ENCODE measurements at places on chromosomes 6 and 20. TPM values are rescaled to one million over a fixed set of nuclear protein-coding genes. Genes with fewer than 3 reads are reported as not detected.

GRCh38 chr6:7413151-7413823 is 23.7 kb downstream of the RIOK1 start:
- DNase-seq = no peak
- no peaks in the 10 kb centered on the region for H3K4me1 ChIP-seq
- H3K4me3 ChIP-seq = no peak overlapping the region
- no peaks in the 10 kb centered on the region for H3K27me3 ChIP-seq
- H3K36me3 ChIP-seq = peaks cover 47% of the 10 kb centered on the region

ACSS1 gene
- 12.7 TPM for total RNA-seq

- H3K27me3 ChIP-seq = peaks cover 4% of the 10 kb centered on the region
- H3K4me1 ChIP-seq = no peaks in the 10 kb centered on the region
- no peak overlapping the region for H3K27ac ChIP-seq
- H3K36me3 ChIP-seq = no peaks in the 10 kb centered on the region
- H3K4me3 ChIP-seq = no peak overlapping the region
Measured at GRCh38 chr6:131745476-131745875, 34.7 kb upstream of the CTAGE9 start.

HRH3 gene
- not detected for total RNA-seq

SLC13A3 gene
- total RNA-seq = 0.24 TPM

DNA sequence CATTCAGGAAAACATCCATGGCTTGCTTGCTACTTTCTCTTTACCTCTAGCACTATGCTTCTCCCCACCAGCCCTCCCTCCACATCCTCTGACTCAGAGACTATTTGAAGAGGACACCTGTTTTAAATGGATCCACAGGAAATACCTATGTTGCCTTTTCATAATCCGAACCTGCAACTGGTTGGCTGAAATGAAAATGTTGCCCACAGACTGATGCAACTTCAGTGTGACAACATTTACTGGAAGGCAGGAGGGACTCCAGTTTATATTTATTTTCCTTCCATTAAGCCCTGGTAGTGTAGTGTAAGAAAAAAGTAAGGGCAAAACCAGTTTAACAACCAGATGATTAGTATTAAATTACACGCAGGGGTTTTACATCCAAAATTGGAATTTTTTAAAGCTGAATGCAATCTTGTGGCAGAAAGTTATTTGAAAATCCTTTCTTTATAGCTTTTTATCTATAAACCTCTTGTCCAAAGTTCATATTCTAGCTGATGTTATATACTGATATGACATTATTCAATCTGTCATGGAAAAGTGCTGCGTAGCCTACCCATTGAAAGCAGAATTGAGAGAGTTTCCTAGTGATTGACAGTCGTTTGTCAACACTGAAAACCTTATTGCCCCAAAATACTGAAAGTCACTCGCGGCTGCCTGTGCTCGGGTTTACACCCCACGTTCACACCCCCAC is 881 bp upstream of the AIG1 start:
- H3K4me3 ChIP-seq = peak overlapping the region; percentile 90
- no peaks in the 10 kb centered on the region for H3K27me3 ChIP-seq
- H3K36me3 ChIP-seq = no peaks in the 10 kb centered on the region
- H3K4me1 ChIP-seq = peaks cover 28% of the 10 kb centered on the region

ZNF391 gene
- total RNA-seq = 0.44 TPM

GRCh38 chr6:4352322-4352669 is 216.9 kb upstream of the ECI2 start:
- H3K27me3 ChIP-seq = no peaks in the 10 kb centered on the region
- no peak overlapping the region for H3K4me3 ChIP-seq
- DNase-seq = no peak

TTBK1 gene
- total RNA-seq = 1.7 TPM

GRCh38 chr6:20444786-20445271 is 43.1 kb downstream of the E2F3 start:
- DNase-seq = no peak
- peaks cover 22% of the 10 kb centered on the region for H3K36me3 ChIP-seq
- peak overlapping the region; percentile 72 for H3K27ac ChIP-seq
- H3K27me3 ChIP-seq = no peaks in the 10 kb centered on the region

LY6G6D gene
- total RNA-seq = not detected

DNA sequence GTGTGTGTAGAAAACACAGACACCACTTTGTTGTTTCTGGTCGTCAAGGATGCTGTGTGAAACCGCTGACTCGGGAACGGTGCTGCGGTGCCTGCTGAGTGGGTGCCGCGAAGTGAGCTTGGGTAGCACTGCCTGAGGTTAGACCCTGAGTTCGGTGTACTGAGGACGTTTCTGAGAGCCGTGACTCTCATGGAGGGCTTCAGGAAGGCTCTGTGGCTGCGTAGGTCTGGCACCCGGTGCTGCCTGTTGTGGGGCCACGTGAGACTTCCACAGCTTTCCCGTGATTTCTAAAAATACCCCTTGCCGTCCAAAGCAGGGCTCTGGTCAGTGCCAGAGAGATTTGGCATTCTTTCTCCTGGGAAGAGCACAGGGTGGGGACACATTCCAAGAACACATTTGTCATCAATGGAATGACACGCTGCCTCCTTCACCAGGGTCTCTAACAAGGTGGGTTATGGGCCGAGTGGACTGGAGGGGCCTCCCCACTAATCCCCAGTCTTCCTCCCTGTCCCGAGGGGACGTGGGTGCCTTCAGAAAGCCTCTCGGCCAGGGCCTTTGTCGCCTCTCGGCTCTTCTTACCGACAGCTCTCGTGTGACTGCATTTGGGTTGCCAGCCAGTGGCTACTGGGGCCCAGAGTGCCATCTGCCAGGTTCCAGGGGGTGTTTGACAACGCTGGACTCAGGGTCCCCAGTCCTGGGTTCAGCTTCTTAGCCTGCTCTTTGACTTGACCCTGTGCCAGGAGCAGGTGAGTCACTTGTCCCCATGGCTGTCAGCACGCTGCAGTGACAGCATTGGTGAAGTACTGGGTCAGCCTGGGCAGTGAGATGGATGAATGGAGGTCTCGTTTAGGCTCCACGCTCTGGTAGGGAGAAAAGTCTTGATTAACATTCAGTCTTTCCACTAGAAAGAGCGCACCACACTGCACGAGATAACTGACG is 62.2 kb downstream of the SYNJ2 start:
- H3K4me1 ChIP-seq = peaks cover 64% of the 10 kb centered on the region
- H3K27me3 ChIP-seq = no peaks in the 10 kb centered on the region
- H3K27ac ChIP-seq = no peak overlapping the region

DNA sequence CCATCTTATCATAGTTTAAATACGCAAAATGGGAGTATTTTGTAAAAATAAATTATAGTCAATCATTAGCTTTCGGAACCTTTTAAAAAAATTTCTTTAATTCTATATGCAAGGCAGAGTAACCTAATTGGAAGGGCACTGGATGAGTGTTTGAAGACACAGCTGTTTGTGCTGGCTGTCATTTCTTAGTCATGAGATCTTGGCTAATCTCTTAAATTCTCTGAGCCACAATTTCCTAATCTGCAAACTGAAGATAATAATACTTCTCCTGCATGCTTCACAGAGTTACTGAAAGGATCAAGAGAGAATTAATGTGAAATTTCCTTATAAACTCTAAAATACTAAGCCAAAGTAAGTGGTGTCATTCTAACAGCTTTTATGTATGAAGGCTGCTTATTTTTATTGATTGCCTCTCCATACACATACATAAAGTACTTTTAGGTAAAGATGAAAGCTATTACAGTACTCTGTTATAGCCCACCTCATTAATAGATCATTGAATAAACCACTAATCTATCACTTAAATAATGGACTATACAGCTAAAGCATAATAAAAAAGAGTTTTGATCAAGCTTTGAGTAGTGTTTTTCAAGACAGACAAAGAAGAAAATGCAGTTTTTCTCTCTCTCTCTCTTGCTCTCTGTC is 383.7 kb upstream of the IRAK1BP1 start:
- no peak for DNase-seq
- no peak overlapping the region for H3K4me3 ChIP-seq
- H3K4me1 ChIP-seq = no peaks in the 10 kb centered on the region

GRCh38 chr6:39945626-39946025 is 11.4 kb upstream of the MOCS1 start:
- H3K27ac ChIP-seq = no peak overlapping the region
- no peaks in the 10 kb centered on the region for H3K4me1 ChIP-seq
- H3K36me3 ChIP-seq = no peaks in the 10 kb centered on the region
- no peak overlapping the region for H3K4me3 ChIP-seq
- H3K27me3 ChIP-seq = no peaks in the 10 kb centered on the region
- DNase-seq = no peak

DNA sequence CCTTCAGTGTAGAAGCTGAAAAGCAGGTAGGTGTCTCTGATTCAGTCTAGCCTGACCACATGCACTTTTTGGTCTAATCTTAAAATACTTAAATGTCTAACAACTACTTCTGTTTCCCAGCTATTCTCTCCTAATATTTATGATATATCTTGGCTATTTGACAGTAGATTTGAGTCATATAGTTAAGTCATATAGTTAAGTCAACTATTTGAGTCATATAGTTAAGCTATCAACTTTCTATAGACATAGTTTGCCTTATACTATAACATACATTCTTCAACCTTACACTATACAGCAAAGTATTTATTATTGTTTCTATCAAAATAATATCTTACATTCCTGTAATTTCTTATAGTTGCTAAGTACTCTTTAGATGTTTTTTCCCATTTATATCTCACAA is 110.9 kb downstream of the GMDS start:
- no peaks in the 10 kb centered on the region for H3K36me3 ChIP-seq
- no peaks in the 10 kb centered on the region for H3K27me3 ChIP-seq
- H3K4me3 ChIP-seq = no peak overlapping the region
- H3K4me1 ChIP-seq = peaks cover 4% of the 10 kb centered on the region
- DNase-seq = no peak

DNA sequence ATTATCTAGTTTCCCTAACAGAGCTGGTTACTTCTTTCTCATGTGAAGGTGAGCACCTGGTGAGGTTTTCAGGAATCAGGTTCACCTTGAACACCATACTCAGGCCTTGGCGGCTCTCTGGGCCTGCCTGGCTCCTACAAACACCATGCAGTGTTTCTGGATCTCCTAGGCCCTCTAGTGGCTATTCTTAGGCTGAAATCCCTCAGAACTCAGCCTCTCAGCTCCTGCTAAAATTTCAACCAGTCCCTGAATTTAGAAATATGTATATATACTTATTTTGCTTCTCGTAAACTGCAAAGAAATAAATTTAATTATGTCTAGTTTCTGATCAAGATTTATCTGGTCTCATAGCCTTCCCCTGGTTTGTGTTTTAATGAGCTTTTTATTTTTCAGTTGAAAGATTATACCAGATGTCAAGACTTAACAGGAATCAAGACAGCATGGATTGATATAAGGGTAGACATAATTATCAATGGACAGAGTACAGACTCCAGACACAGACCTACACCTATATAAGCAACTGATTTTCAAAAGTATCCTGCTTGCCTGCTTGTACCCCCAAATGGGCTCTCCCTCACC is 55.9 kb downstream of the ANKEF1 start:
- H3K4me1 ChIP-seq = no peaks in the 10 kb centered on the region
- no peaks in the 10 kb centered on the region for H3K36me3 ChIP-seq
- no peak overlapping the region for H3K27ac ChIP-seq

GRCh38 chr20:35560105-35560511 is 18.2 kb downstream of the ERGIC3 start:
- no peaks in the 10 kb centered on the region for H3K27me3 ChIP-seq
- H3K36me3 ChIP-seq = peaks cover 6% of the 10 kb centered on the region
- no peak for DNase-seq
- no peak overlapping the region for H3K4me3 ChIP-seq

NR2E1 gene
- not detected for total RNA-seq

VIP gene
- not detected for total RNA-seq

All from activated T-helper 1 cell treated with anti-CD3 and anti-CD28 coated beads, Interleukin-12 subunit alpha, Interleukin-12 subunit beta, Interleukin-2, Interleukin-4 antibody, amounts not matched to agents 30 ng/mL and 10 ng/mL and 1 ng/mL, durations not matched to agents 14 hours and 24 hours and 36 hours (primary cell).